ENCODE measurements at places on chromosomes 2 and 18. TPM values are rescaled to one million over a fixed set of nuclear protein-coding genes. Genes with fewer than 3 reads are reported as not detected.

Gene ABCG5
- total RNA-seq: 3.1 TPM

Gene PLEKHA3
- 37.4 TPM for total RNA-seq

Gene CDH19
- total RNA-seq: 4.0 TPM

GRCh38 chr2:136191041-136191440 lies 73.1 kb upstream of the CXCR4 start:
- DNase-seq: no peak
